Foreskin keratinocyte (primary cell): ENCODE measurements at places on chromosomes 7 and 10.

DNA sequence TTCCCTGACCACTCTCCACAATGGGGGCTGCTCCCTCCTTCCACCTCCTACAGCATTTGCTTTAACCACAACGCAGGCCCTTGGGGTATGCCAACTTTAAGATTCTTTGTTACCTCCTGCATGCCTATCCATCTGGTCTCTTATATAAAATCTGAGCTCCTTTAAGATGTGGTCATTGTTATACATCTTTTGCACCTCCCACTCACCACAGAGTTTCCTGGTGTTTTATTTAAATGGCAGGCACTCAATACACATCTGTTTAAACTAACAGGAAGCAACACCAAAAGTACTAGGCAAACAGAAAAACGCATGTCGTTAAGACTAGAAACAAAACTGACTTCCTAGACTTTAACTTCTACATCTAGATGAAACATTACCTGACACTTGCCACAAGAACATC, 36.3 kb downstream of the SLC25A13 start:
- DNase-seq: no peak

DNA sequence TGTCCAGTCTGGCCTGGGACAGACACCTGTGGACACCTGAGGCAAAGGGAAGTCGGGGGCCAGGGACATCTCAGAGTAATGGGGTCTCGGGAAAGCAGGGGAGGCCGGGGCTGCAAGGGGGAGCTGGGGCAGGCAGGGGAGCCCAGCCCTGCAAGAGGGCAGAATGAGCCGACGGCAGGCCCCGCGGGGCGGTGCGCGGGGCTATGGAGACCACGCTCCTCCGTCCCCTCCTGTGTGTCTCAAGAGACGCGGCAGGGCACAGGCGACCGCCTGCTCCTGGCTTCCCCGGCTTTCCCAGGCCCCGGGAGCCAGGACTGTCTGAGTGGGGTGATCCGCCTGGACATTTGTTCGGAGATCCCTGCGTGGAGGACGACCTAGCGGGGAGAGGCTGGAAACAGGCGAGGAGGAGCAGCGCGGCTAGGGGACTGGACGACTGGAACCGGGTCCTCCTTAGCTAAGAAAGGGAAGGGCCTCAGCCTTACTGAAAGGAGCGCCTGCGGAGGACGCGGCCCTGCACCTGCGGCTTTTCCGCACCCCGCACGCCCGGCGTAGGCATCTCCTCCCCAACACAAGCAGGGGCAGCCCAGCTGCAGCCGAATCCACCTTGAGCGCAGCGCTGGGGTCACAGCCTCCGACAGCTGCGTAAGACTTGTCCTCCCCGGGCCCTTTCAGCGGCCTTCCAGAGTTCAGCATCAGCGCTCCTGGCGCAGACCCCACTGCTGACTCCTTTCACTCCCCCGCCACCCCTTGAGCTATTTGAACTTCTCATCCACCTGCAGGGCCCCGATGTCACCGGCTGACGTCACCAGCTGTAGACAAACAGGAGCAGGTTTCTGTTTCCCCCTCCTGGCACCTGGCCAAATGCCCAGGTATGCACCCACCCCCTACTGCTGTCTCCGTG, 176.4 kb downstream of the ZNF248 start:
- no peak for DNase-seq

DNA sequence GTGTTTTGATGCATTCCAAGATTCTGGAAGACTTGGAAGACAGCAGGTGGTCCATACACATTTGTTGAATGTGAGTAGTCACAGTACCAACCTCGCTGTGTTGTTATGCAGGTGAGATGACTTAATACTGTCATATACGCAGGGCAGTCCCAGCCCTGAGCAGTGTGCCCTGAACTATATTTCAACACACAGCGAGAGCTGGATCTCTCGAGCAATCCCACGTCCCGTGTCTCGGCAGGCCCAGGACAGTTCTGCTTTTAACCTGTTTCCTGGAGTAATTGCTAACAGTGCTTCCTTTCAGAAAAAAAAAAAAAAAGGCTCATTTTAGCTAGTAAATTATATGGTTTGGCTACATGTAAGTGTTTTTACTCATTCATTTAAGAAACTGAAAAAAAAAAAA, 179.7 kb downstream of the PRKCQ start:
- no peak for DNase-seq

- no peak for DNase-seq
Measured at GRCh38 chr7:29147821-29148220, 1.5 kb upstream of the CPVL start.

DNA sequence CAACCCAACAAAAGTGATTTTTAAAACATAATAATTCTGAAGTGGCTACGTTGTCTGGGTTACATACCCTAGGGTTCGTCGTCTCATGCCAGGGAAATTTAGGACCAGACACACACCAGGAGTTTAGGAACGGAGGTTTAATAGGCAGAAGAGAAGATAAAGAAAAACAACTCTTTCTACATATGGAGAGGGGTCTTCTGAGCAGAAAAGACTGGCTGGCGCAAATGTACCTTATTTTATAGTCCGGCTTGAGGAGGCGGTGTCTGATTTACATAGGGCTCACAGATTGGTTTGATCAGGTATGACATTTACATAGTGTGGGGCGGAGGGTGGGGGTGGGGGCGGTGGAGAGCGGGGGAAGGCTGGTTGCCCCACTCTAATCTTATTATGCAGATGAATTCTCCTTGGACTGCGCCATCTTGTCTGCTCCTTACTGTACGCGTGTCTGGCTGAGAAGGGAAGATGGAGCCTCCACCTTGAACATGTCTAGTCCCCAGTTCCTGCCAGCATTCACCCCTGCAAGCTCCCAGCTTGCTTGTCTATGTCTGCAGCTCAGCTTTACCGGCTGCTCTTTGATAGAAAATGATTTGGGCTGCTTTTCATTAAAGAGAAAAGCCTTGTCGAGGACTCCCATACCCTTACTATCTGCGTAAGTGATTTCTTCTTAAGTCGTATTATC, 98.7 kb downstream of the RALA start:
- DNase-seq: no peak

- no peak for DNase-seq
Measured at GRCh38 chr10:118392761-118393160, 50.6 kb upstream of the FAM204A start.

GRCh38 chr7:131363719-131364118, 36.0 kb downstream of the MKLN1 start:
- no peak for DNase-seq

DNA sequence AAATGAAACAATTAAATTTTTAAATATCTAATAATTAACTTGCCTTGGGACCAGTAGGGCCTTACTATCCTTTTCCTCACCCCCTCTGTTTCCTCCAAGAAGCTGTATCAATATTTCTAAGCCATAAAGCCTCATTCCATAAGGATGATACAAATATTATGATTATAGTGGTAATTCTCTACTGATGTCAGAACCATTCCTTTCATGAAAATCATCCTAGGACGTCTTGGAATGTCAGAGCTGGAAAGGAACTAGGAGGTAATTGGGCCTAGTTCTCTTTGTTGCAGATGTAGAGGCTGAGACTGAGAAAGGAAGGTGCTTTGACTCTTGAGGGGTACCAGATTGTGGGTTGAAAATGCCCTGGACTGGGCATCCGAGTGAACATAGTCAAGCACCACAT, 766.7 kb upstream of the GHITM start:
- DNase-seq: peak; percentile 52

GRCh38 chr7:105473163-105473562, 48.9 kb downstream of the PUS7 start:
- DNase-seq: peak; percentile 77

GRCh38 chr10:97961945-97962344, 68.5 kb downstream of the CRTAC1 start:
- no peak for DNase-seq

GRCh38 chr7:132077971-132078685, 498.1 kb downstream of the PLXNA4 start:
- DNase-seq: no peak

- no peak for DNase-seq
Measured at GRCh38 chr7:128947854-128948253, 10.1 kb downstream of the IRF5 start.

GRCh38 chr10:32131388-32131787, 75.2 kb upstream of the KIF5B start:
- no peak for DNase-seq

GRCh38 chr10:106722524-106722923, 442.0 kb downstream of the SORCS1 start:
- DNase-seq: no peak

DNA sequence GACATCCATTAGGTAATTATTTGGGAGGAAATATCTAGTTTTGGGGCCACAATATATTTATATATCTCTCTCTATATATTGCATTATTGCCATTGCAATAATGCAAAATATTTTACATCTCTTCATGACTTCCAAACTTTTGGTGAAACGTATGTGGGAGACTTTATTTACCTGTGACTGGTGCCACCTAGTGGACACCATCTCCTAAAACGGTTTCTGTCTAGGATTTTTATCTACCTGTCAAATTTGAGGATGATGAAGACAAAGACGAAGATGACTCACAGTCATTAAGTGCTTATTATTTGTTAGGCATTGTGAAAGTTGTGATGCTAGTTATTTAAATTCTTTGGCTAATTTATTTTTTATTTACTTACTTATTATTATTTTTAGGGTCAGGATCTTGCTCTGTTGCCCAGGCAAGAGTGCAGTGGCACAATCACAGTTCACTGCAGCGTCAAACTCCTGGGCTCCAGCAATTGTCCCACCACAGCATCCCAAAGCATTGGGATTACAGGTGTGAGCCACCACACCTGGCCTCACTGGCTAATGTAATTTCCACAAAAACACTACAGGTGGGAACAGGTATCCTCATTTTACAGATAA, 18.7 kb upstream of the CBLL1 start:
- DNase-seq: peak; percentile 36
